CD4-positive, alpha-beta T cell (primary cell): ENCODE measurements at places on chromosomes 4 and X.

- DNase-seq: no peak
Observed at GRCh38 chr4:86302251-86302650, 57.6 kb downstream of the MAPK10 start.

GRCh38 chr4:2412534-2412884 lies 5.9 kb downstream of the ZFYVE28 start:
- DNase-seq: peak; percentile 69

DNA sequence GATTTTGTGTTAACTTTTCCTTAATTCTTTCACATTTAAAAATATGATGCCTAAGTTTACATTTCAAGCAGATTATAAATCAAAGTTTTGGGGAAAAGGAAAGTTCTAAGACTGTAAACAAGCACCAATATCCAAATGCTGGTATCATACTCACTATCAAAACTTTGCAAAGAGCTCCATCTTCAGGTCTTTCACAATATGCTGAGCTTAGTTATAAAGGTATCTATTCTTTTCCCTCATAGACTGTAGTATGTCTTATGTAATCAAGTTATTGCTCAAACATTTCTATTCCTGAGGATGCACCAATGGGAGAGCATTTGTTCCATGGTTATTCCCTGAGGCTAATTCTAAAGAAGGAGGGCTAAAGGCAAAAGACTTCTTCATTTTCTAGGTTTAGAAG lies 207.9 kb upstream of the FAM241A start:
- no peak for DNase-seq

DNA sequence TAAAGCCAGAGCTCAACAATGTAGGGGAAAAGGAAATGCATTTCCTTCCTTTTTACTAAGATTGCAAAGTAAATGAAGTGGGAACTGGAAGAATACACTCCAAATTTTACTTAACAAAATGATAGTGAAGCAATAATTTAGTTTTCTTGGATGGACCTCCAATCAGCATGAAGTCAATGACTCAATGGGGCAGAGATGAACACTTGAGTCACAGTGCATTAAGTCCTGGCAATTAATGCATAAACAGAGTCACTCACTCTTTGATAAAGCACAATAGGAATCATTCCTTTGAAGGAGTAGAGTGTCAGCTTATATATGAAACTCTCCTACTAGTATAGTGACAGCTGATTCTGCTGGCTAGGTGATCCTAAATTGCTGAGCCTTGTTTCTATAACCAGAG lies 66.7 kb upstream of the FRAS1 start:
- no peak for DNase-seq

DNA sequence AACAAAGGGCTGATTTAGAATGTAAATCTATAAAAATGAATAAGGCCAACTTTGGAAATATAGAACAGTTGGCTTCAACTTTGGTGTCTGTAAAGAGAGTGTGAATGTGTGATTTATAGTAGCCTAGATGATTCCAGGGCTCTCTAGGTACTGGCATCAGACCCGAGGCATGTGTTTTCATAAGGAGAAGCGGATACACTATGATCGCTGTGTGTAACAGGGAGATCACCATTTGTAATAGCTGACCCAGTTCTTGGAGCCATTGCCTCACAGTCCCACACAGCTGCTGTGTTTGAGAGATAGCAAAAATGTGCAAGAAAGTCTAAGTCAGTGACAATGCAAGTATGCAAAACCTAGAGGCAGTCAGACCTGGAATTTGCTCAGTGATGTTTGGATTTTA lies 135.1 kb downstream of the REPS2 start:
- DNase-seq: no peak

- peak; percentile 30 for DNase-seq
Observed at GRCh38 chrX:18886344-18887161, 97.4 kb downstream of the PHKA2 start.

- no peak for DNase-seq
Observed at GRCh38 chrX:77505227-77505626, 58.0 kb downstream of the FGF16 start.

DNA sequence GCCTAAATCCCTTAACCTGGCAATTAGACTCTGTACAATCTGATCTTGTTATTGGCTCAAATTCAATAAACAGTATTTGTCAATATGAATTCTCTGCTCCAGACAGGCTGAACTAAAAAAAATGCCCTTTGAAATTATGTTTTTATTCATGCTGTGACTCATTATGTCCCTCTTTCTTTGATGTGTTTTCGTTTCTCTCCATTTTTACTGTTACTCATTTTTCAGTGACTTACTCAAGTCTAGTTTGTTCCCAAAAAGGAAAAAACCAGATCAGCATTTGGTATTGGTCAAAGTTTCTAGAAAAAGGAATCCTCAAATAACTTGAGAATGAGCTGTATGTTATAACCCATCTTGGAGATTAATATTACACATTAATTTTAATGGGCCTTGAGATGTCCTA lies 40.4 kb downstream of the UNC5C start:
- DNase-seq: no peak

DNA sequence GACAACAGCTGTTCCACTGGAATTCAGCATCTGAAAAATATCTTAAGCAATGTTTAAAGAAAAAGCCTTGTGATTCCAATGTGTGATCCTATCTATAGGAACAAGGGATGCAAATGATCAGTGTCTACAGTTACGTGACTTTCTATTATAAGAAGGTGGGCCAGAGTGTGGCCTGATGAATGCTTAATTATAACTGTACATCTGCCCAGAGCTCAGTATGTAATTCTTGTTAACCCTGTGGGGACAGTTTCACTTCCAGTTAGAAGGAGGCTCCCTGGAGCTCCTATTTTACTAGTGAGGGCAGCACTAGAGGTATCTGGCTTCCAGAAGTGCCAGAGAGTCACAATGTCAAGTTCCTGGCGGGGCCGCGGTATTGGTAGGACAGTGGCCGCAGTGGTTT lies 288.5 kb downstream of the USP46 start:
- no peak for DNase-seq

DNA sequence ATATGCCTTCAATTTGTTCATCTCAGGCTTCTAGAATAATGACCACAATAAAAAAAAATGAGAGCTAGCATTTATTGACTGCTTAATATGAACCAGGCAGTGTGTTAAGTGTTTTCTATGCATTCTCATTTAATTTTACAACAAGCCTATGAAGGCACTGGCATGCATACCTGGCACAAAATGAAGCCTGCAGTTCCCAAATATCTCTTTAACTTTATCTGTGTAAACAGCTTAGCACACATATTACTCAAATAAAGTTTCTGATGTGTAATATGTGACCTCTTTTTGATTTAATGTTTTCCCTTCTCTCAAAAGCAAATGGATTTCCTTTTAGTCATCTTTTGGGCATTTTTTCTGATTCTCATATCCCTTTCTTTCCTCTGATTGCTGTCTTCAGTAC lies 671.8 kb downstream of the PCDH7 start:
- no peak for DNase-seq

GRCh38 chrX:97399400-97399799 lies 515.7 kb downstream of the RPA4 start:
- no peak for DNase-seq

- no peak for DNase-seq
Observed at GRCh38 chr4:100314057-100314456, 123.8 kb upstream of the DDIT4L start.

GRCh38 chr4:139552517-139553307 lies 3.3 kb downstream of the SETD7 start:
- no peak for DNase-seq

GRCh38 chrX:19956306-19956705 lies 34.6 kb downstream of the BCLAF3 start:
- DNase-seq: no peak

- DNase-seq: no peak
Observed at GRCh38 chrX:22541926-22542325, 269.2 kb downstream of the CBLL2 start.

DNA sequence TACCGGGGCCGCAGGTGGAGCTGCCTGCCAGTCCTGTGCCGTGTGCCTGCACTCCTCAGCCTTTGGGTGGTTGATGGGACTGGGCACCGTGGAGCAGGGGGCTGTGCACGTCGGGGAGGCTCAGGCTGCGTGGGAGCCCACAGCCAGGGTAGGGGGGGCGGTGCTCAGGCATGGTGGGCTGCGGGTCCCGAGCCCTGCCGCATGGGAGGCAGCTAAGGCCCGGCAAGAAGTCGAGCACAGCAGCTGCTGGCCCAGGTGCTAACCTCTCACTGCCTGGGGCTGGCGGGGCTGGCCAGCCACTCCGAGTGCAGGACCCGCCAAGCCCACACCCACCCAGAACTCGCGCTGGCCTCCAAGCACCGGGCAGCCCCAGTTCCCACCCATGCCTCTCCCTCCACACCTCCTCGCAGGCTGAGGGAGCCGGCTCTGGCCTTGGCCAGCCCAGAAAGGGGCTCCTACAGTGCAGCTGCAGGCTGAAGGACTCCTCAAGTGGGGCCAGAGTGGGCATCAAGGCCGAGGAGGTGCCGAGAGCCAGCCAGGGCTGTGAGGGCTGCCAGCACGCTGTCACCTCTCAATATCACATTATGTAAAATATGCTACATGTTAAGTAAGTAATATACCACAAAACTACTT lies 104.1 kb downstream of the COX7B2 start:
- DNase-seq: no peak

GRCh38 chrX:100819534-100819836 lies 706 bp upstream of the CSTF2 start:
- DNase-seq: peak; percentile 5

- DNase-seq: no peak
Observed at GRCh38 chrX:67714004-67714403, 170.2 kb downstream of the AR start.

DNA sequence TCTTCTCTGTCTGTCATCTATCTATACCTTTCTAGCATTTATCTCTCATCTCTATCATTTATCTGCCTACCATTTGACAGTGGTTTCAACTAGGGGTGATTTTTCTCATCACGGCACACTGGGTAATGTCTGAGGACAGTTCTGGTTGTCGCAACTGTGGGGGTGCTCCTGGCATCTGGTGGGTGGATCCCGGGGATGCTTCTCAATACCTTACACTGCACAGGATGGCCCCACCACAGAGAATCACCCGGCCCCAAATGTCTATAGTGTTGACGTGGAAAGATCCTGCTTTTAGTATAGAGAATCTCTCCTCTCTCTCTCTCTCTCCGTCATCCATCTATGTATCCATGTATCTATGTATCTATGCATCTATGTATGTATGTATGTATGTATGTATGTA lies 7.2 kb downstream of the P2RY8 start:
- no peak for DNase-seq

DNA sequence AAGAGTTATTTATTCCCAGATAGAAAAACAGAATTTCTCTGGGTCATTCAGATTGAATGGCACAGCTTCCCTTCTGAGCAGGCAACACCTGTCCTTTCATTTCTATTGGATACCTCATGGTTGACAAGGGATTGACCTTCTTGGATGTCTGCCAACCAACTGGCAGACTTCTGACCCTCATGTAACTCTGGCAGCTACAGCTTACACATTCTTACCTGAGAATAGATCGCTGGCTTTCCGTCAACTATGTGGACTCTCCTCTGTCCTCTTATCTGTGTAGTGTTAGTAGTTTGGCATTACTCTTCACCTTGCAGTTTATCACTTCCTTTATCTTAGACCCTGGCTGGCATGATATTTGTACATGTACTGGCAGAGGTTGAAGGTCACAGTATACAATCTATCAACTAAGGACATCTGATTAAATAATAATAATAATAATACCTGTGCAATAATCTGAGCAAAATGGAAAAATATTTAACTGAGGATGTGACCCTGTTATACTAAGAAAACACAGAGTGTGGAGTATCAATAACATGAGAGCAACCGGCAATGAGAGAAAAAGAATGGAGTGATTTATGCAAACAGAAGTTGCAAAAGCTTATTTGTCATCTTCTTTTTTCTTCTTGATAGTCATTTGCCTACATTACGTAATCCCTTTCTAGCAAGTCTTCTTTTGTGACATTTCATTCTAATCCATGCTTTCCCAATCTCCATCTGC lies 1118.2 kb downstream of the ARAP2 start:
- DNase-seq: no peak

- no peak for DNase-seq
Observed at GRCh38 chr4:72006586-72006985, 25.2 kb upstream of the NPFFR2 start.

- DNase-seq: no peak
Observed at GRCh38 chrX:102517326-102517725, 787 bp upstream of the TMSB15A start.

- DNase-seq: no peak
Observed at GRCh38 chrX:96372313-96373046, 312.2 kb upstream of the DIAPH2 start.

GRCh38 chr4:24662542-24662941 lies 78.2 kb upstream of the DHX15 start:
- DNase-seq: no peak

GRCh38 chr4:158970812-158971211 lies 132.1 kb upstream of the RAPGEF2 start:
- no peak for DNase-seq

- DNase-seq: no peak
Observed at GRCh38 chr4:144647095-144647561, 1.2 kb downstream of the HHIP start.

GRCh38 chr4:140168474-140168873 lies 14.5 kb upstream of the MAML3 start:
- no peak for DNase-seq

- peak; percentile 2 for DNase-seq
Observed at GRCh38 chr4:14254252-14254651, 626.7 kb upstream of the BOD1L1 start.

- no peak for DNase-seq
Observed at GRCh38 chr4:108219998-108220397, 51.3 kb upstream of the LEF1 start.

GRCh38 chr4:114698231-114698630 lies 99.6 kb downstream of the UGT8 start:
- no peak for DNase-seq

GRCh38 chr4:113740857-113741379 lies 20.6 kb downstream of the CAMK2D start:
- no peak for DNase-seq

DNA sequence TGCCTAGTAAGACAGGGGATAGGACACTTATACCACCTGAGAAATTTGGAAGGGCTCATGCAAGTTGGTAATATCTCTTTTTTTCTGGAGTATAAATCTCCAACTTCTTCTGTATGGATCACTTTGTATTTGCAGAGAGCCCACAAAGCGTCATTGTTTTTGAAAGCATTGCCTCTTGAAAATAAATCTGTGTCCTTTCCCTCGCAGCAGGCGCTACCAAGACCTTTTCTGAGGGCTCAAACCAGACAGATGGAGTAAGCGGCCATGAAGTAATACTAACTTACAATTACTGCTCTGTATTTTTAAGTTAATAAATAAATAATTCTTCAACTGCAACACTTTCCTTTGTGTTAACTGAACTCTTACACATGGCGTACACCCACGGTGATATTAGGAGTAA lies 56.0 kb upstream of the FBXW7 start:
- no peak for DNase-seq

- no peak for DNase-seq
Observed at GRCh38 chr4:48546336-48546735, 56.3 kb downstream of the ZAR1 start.
